ENCODE measurements at places on chromosomes 13 and 19.

DNA sequence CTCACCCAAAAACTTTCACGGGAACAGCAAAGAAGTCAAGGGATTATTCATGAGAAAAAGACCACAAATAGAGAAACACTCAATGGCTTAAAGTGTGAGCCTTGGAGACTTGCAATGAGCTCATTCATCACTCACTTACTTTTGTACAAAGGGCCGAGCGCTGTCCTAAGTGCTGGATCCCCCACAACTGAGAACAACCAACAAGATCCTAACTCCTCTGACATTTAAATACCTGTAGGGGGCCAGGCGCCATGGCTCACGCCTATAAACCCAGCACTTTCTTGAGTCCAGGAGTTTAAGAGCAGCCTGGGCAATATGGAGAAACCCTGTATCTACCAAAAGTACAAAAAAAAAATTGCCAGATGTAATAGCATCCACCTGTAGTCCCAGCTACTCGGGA is 29.4 kb upstream of the ZNF507 start:
- DNase-seq, result no peak

- DNase-seq, result no peak
Measured at GRCh38 chr19:16263141-16263761, 61.4 kb upstream of the KLF2 start.

DNA sequence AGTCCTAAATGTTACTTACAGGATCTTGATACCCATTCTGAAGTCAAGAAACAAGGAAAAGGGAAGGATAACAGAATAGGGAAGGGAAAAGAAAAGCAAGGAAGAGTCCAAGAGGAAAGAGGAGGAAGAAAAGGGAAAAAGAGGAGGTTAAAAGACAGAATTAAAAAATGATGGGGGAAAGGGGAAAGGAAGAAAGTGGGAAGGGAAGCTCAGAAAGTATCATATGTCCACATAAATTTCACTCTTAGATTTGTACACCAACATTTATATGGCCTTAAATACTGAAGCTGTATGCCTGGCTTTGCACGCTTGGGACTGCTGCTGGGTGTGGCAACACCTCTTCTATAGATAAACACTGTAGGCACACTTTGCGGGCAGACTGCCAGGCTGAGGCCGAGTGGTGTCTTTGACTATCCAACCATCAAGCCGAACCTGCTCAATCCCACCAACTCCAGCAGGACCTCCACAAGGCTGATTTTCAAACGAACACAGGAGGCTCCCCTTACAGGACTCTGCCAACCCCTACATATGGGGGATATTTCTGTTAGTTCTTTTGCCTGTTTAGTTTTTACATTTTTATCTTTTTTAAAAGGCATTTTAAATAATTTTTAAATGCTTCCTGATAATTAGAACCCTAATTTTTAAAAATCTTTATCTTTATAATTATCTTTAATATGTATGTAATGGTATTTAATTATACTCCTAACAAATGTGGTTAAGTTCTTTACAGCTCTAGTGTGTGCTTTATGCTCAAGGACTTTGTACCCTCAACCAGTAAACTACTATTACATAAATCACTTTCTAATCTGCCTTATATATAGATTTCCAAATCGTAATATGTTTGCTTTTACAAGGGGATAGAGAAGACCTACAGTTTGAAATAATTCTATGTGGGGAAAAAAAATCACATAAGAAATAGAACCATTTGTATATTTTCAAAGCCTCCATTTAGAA is 154.2 kb downstream of the DIAPH3 start:
- DNase-seq, result no peak

DNA sequence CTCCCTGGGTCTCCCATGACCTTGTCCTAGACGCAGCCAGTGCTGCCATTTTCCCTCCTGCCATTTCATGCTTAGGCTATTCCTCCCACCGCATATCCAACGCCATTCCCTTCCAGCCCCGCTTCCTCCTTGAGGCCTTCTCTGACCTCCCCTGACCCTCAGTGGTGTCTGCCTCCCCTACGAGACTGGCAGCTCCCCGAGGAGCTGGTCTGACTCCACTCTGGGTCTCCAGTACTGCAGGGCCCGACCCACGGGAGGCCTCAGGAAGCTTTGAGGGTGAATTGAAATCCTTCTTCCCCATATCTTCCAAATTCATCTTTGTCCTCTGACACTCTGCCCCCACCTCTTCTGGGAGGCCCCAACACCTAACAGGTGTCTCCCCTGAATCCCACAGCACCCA is 708 bp downstream of the KLK15 start:
- no peak for DNase-seq

- no peak for DNase-seq
Measured at GRCh38 chr13:38090913-38091312, 221.3 kb upstream of the TRPC4 start.

DNA sequence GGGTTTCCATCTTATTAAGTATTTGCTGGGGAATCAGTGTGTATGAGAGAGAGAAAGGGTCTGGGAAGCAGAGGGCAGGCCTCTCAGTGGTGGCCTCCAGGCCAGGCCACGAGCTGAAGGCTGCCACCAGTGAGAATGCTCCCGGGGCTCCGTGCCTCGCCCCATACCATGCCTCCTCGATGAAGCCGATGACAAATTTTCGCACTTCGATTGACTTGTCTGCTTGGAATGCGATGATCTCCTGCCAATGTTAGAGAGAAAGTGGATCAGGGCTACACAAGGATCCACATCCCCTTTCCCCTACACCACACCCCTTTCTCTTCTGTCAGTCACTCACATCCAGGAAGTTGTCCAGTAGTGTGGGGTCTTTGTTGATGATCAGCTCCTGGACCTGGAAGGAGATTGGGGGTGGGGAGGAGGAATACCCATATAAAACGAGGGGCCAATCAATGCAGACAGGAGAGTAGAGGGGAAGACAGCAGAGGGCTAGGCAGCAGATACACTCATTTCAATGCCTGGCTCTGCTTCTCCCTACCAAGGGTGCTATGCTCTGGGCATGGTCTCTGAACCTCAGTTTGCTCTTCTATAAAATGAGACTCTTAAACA is 10.7 kb downstream of the SYMPK start:
- DNase-seq, result no peak
